ENCODE measurements at places on chromosomes 6 and 20.

DNA sequence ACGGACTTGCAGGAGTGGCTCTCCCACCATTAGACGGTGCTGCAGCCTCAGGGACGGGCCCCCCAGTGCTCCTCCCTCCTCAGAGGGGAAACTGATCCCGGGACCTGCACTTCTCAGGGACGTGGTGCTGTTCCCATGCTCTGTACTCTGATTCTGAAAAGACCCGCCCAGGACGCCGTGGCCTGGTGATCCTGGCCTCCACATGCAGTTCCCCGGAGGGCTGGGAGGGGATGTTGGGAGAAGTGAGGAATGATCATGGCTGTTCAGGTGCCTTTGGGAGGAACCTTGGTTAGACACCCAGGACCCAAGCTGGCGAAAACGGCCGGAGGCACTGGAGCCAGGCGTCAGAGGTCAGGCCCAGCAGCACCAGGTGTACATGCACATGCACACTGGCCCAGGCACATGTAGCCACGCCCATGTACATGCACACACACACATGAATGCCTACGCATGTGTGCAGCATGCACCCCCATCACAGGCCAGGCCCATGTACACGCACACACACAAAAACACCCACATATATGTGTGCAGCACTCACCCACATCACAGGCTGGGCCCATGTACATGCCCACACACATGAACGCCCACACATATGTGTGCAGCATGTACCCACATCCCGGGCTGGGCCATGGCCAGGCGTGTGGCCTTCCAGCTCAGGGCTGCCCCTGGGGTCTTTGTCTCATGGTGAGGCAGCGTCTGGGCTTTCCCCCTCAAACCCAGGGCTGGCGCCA lies 52.6 kb upstream of the DACT2 start:
- no peak for DNase-seq

- DNase-seq: no peak
These were observed 76.8 kb downstream of the NCOA7 start for GRCh38 chr6:125867483-125867942.

DNA sequence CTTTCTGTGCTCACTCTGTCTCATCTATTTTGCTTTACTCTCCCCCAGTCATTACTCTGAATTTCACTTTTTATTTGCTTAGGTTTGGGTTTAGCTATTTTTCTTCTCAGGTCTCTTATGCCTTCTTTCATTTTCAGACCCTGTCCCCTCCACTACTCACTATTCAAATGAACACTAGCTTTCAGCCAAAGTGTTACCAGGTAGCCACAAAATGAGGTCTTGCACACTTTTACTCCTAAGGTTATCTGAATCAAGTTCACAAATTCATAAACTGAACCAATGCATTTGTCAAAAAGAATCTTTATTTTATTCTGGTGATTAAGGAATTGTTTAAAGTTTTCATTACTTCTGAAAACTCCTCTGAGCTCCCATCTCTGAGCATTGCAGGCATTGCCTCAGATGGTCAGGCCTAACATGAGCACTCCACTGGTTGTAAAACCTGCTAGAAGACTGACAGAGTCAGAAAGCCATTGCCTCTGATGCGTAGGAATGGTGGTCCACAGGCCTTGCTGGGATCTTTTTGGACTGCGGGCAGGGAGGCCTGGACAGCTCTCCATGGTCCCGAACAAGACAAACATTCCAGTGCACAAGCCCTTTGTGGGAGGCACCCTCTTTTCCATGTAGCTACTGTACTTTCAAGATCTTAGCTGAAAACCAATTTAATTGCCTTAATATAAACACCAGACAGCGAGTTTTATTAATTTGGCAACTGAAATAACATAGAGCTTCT lies 48.5 kb downstream of the FYN start:
- DNase-seq: no peak

- no peak for DNase-seq
These were observed 64.0 kb upstream of the TULP1 start for GRCh38 chr6:35576682-35577081.

DNA sequence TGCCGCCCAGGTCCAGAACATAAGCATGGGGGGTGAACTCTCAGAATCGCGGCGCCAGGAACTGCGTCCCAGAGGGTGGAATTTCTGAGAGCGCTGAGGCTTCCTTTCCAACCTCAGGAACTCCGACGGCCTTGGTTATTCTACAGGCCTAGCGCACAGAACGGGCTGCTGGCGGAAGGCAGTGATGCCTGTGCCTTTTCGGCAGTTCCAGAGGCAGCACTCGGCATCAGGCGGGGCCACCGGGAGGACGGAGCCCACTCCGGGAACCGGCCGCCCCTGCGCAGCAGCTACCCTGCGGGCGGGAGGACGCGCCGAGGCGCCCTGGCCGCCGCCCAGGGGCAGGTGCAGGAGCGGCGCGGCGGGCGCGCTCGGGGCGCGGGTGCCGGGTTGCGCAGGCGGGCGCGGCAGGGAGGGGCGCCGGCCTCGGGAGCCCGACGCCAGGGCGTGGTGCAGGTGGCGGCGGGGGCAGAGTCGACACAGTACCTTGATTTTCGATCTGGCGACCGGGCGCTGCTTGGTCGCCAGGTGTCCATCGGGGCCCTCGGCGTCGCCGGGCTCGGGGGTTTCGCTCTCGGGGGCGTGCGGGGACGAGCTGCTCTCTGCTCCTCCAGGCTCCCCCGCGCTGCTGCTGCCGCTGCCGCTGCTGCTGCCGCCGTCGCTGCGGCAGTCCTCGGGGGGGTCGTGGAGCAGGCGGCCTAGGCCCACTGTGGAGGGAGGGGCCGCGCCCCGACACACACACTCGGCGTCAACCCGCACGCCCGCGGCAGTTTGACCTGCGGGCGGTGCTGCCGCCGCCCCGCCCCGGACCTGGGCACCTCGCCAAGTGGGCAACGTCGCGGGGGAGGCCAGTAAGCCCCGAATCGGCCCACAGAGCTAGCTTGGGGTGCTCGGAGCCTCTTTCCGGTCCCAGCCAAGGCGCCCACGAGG lies 1.3 kb downstream of the OVOL2 start:
- no peak for DNase-seq

Data from NCI-H524 (cell line).